ENCODE measurements at places on chromosomes 16 and 17.

GRCh38 chr16:4660454-4661007 is 32.8 kb upstream of the NUDT16L1 start:
- peak; percentile 69 for ATAC-seq

- no peak for ATAC-seq
Measured at GRCh38 chr17:72705905-72706395, 386.5 kb downstream of the SLC39A11 start.

GRCh38 chr16:89358030-89359005 is 132.0 kb downstream of the ANKRD11 start:
- peak; percentile 11 for ATAC-seq

DNA sequence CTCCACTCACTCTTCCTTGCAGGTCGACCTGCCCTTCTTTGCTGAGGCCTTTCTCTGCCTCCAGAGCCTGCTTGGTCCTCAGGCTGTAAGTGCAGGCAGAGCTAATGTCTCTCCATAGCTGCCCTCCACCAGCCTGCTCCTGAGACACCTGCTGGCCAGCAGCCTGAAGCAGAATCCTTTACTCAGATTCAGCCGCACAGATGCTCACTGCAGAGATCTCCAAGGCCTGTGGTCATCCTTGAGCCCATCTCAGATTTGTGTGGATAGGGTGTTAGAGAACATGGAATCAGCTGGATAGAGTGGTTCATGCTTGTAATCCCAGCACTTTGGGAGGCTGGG is 11.5 kb downstream of the DEXI start:
- no peak for ATAC-seq

- no peak for ATAC-seq
Measured at GRCh38 chr17:35713069-35713728, 18.2 kb upstream of the RASL10B start.

- ATAC-seq: no peak
Measured at GRCh38 chr16:84508502-84508901, 4.0 kb upstream of the MEAK7 start.
